ENCODE measurements at places on chromosomes 7 and 10.

DNA sequence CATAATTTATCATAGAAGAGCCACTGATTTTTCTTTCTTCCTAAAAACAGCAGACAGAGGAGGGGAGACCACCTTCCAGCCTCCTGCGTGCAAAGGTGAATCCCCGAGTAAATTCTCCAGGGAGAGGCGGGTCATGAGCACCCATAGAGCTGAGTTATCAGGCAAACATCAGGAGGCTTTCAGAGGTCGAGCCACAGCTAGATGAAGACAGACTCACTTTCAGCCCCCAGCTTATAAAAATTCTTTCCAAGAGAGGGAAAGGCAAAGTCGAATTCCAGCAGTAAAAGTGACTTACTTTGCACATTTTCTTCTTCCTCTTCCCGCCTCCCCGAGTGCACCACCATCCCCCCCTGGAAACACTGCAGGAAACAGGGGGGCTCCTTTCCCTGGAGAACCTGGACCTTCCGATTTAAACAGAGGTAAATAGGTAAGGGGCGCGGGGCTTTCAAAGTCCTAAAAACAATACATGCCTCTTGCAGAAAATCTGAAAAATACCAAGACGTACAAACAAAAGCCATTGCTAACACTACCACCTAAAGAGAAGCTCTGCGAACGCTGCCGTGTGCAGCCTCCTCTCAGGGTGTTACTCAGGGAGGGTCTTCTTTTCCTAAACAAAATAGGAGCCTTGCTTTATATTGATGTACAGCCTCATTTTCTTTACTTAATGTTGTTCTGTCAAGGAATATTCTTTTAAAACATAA, 163.8 kb downstream of the SVIL start:
- DNase-seq: no peak

- no peak for DNase-seq
Observed at GRCh38 chr7:30264052-30264451, 20.3 kb upstream of the ZNRF2 start.

- DNase-seq: no peak
Observed at GRCh38 chr10:80701706-80702105, 164.0 kb downstream of the SH2D4B start.

- DNase-seq: no peak
Observed at GRCh38 chr10:29186221-29186620, 102.6 kb upstream of the LYZL1 start.

- no peak for DNase-seq
Observed at GRCh38 chr7:143049362-143049761, 2.8 kb upstream of the OR6V1 start.

DNA sequence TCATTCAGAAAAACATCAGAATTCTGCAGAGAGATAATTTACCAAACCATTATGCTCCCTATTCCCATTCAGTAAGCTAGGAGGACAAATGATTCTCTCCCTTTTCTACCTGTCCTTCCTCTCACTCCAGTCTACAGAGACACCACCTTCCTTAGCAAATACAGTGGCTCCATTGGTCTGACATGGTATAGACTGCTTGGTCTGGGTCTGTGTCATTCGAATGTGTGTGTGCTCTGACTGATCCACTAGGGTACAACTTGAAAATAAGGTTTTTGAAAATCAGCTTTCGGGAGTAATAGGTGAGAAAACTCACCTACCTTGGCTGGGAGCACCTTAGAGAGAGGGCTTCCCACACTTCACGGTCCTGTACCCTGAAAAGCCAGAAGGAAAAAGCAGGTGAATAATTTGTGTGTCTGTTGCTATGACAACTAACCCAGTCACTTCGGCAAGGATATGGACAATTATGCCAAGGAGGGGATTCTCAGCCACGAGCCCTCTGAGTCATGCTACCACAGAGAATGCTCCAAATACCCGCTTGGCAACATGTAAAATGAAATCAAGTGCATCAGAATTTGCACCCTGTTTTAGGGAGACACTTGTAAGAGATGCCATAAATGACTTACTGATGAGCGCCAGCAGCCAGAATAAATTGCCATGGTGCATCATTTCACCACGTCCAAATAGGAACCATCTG, 114.5 kb upstream of the PRKCQ start:
- DNase-seq: no peak

GRCh38 chr10:110324805-110325280, 20.1 kb upstream of the SMNDC1 start:
- DNase-seq: no peak

DNA sequence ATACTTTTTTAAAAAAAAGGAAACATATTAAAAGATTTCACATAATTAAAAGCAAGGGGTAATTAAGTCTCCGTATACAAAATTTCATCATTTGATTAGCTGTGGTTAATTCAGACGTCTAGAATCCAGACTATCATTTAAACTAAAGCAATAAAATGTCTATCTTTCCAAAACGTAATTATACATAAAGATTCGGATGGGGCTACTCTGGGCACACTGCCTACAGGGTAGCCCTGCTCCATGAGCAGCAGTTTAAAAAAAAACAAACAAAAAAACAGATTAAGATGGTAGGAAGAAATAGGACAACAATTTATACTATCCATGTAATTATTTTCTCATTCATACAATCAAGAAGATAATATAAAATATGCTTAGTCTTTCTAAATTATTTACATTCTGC, 96.0 kb downstream of the NRBF2 start:
- DNase-seq: no peak

DNA sequence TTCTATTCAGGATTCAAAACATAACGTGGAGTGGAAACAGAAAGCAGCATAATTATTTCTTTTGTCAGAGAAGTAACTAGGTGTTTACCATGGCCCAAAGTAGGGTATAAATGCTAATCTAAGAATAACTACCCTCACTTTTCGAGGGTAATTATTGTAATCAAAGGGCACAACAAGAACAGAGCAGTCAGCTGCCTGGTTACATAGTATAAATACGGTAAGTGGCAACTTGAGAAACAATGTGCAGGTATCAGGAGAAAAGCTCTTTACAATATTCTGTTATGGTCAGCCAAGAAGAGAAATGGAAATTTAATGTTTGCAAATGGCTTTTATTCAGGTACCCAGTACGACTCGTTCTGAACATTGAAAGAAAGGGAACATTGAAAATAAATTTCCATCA, 242.0 kb upstream of the NPY start:
- DNase-seq: no peak
